ENCODE measurements at places on chromosomes 6 and 20.

- no peak for DNase-seq
Observed at GRCh38 chr6:11909696-11910132, 102.4 kb upstream of the HIVEP1 start.

GRCh38 chr6:57075092-57075491 lies 14.9 kb upstream of the ZNF451 start:
- no peak for DNase-seq

DNA sequence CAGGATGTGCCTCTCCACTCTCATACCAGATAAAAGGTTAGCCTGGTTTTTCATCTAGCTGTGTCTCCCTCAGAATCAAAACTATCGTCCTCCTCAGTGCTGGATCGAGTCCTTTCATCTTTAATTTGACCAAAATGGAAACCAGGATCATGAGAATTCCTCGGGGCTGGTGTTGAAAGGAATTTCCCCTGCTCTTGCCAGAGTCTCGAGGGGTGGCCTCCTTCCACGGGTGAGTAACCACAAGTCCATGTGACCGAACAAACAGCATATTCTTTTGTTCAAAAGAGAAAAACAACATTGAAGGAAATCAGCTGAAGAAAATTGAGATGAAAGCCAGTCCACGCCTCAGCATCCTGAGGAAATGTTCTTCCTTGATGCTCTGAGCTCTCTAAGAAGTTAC lies 165.9 kb upstream of the CDYL start:
- no peak for DNase-seq

DNA sequence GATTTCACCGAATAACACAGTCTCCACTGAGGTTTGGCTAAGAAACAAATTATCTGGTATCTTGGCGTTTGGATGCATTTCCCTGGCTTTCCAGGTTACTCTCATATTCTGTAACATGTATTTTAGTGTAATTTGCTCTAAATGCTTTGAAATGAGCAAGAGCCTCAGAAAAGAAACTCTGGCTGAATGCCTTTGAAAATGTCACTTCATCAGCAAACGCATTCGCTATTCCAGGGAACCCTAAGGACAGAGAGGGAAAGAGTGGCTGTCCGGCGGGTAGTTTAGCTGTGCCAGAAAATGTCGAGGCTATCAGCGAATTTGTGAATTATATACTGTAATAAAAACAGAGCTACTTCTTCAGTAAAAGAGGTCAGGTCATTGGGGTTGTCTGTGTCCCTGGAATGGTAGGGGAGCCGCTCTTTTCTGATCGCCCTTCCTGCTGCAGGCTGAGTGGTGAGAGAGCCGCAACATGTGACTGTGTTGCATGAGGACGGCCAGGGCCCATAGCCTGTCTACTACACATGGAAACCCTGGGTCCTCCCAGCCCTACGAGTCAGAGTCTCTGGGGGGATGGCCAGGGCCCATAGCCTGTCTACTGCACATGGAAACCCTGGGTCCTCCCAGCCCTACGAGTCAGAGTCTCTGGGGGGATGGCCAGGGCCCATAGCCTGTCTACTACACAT lies 57.3 kb downstream of the SMOC2 start:
- no peak for DNase-seq

DNA sequence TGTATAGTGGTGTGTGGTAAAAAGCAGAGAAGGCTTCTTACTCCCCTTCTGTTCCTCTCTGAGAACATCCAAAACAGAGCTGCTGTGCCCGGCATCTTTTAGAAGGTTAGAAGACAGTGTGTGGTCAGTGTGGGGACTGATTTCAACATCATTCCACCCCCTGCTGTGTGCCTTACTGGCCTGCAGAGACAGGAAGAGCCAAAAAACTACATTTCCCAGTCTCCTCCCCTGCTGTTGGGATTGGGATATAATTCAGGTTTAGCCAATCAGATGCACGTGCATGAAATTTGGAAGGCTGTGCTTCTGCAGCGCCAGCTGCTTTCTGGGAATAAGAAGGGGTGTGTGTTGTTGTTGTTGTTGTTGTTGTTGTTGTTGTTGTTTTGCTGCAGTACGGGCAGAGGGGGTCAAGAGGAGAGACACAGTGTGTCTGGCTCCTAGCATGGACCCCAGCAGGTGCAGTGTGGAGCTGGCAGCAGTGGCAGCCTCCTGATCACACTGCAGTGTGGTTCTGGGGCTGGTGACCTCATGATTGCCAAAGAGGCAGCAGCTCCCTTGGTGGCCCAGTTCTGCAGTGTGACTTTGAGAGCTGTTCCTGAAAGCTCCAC lies 74.7 kb downstream of the MRPL14 start:
- DNase-seq: no peak

- peak; percentile 48 for DNase-seq
Observed at GRCh38 chr6:169950558-169950957, 199.1 kb downstream of the ERMARD start.

All from stimulated activated CD8-positive, alpha-beta memory T cell treated with anti-CD3 and anti-CD28 coated beads, Interleukin-4, amount 100 ng/mL, for 48 hours (primary cell).